ENCODE measurements at places on chromosomes 6 and 20. TPM values are rescaled to one million over a fixed set of nuclear protein-coding genes. Genes with fewer than 3 reads are reported as not detected.

PXT1 gene
- 0.10 TPM for total RNA-seq

ZNF311 gene
- 1.0 TPM for total RNA-seq

SLC17A5 gene
- total RNA-seq, result 4.1 TPM

C6orf141 gene
- 0.33 TPM for total RNA-seq

CDH22 gene
- total RNA-seq, result not detected

SLC13A3 gene
- total RNA-seq, result not detected

HLA-DQA1 gene
- total RNA-seq, result 4.4 TPM

SLC4A11 gene
- total RNA-seq, result 1.8 TPM

DNA sequence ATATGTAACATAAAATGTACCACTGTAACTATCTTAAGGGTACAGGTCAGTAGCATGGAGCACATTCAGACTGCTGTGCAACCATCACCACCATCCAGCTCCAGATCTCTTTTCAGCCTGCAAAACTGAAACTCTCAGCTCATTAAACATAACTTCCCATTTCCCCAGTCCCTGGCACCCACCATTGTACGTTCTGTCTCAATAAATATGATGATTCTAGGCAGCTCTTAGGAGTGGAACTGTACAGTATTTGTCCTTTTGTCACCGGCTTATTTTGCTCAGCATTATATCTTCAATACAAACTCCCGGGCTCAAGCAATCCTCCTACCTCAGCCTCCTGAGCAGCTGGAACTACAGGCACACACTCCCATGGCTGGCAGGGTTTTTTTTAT, 1.5 kb downstream of the ZC3H12D start:
- no peak for DNase-seq

- peak; percentile 26 for DNase-seq
These were observed 3.7 kb downstream of the COX4I2 start for GRCh38 chr20:31641391-31641790.

- no peak for DNase-seq
These were observed 30.2 kb downstream of the SNX9 start for GRCh38 chr6:157853018-157853805.

GRCh38 chr20:63782051-63782471, 42.5 kb downstream of the SLC2A4RG start:
- peak; percentile 74 for DNase-seq

- no peak for DNase-seq
These were observed 93.4 kb downstream of the QKI start for GRCh38 chr6:163507965-163508364.

DNA sequence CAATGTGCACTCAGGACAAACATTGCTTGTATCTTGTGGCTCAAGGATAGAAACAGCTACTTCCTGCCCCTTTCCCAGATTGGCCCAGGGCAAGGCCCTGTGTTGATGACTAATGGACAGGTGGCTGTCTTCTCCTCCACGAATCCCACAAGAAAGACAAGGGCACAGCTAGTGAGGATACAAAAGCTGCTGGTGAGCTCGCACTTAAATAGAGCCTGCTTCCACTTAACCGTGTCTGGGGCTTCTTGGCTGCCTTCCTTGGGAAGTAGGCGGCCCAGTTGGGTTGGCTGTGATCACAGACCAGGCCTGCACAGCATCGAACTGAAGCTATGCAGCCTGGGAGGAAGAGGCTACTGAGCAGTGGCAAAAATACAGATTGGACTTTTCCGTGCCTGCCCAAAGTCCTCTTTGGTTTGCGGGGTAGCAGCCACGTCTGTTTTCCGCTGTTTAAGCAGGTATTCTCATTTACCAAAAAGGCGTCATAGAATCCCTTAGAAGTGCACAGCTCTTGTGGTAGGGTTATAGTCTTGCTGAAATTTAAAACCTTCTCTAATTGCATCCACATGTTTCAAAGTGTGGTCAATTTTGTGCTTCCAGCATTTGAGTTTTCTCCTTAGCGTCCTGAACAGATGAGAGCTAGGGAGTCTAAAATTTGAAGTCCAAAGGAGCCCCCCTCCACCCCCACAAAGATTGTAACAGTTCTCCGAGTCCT, 23.0 kb upstream of the NAA20 start:
- no peak for DNase-seq

GRCh38 chr6:166304106-166304505, 4.1 kb downstream of the PRR18 start:
- no peak for DNase-seq

- no peak for DNase-seq
These were observed 59.4 kb upstream of the FRMD1 start for GRCh38 chr6:168138436-168138835.

DNA sequence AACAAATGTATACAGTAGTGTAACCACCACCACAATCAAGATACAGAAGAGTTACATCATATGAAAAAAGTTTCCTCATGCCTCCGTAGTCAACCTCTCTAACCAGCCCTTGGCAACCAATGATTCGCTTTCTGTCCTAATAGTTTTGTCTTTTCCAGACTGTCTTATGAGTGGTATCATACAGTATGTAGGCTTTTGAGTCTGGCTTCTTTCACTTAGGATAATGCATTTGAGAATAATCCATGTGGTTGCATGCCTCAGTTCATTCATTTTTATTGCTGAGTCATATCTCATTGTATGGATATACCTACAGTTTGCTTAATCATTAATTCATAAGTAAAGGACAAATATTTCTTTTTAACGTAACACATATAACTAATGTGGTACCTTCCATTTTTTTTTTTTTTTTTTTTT, 86.4 kb upstream of the RIPOR2 start:
- no peak for DNase-seq

All from activated naive CD8-positive, alpha-beta T cell treated with anti-CD3 and anti-CD28 coated beads for 36 hours (primary cell).